ENCODE measurements at places on chromosomes 7 and 10. TPM values are rescaled to one million over a fixed set of nuclear protein-coding genes. Genes with fewer than 3 reads are reported as not detected.

DNA sequence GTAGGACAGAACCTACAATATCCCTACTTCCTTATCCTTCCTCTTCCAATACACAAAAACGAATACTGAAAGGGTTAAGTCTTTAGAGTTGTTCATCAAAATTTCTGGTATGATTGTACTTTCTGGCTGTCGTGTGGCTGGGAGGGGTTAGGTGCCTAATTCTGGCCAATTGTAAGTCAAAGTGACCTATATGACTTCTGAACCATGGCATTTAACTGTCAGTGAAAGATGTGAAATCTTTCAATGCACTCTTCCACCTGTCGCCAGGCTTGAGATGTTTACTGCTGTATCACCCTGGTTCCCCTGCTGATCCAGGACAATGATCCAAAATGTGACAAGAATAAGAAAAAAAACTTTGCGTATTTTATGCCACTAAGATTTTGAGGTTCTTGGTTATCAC, 20.8 kb downstream of the EPC1 start:
- no peak for DNase-seq

DNA sequence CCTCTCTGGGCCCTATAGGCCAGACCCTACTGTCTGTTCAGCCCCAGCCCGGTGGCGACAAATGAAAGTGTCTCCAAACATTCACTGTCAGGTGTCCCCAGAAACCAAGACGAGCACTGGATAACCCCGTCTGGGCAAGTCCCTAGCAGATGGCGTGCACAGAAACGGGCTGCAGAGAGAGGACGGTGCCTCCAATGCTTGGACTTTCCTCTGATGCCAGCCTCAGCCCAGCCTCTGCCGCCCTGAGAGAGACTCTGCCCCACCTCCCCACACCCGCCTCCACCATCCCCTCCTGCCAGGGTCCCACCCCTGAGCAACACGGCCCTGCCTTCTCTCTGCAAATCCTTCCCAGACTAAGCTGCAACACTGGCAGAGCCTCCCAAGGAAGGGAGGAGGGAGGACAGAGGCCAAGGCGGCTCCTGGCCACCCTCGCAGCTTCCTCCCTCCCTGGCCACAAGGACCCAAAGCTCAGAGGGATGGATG, 7.4 kb upstream of the LFNG start:
- no peak for DNase-seq

DNA sequence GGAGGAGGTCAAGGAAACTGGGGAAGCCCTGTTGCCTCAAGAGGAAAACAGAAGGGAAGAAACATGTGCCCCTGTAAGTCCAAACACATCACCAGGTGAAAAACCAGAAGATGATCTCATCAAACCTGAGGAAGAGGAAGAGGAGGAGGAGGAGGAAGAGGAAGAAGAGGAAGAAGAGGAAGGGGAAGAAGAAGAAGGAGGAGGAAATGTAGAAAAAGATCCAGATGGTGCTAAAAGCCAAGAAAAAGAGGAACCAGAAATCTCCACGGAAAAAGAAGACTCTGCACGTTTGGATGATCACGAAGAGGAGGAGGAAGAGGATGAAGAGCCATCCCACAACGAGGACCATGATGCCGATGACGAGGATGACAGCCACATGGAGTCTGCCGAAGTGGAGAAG, 82.7 kb upstream of the SAMD8 start:
- DNase-seq = no peak

GRCh38 chr10:70492786-70493659, 14.5 kb downstream of the PALD1 start:
- DNase-seq = no peak

- peak; percentile 5 for DNase-seq
These were observed 28.0 kb downstream of the SEPTIN7 start for GRCh38 chr7:35828817-35829216.

GRCh38 chr10:70096705-70097420, 35.8 kb downstream of the AIFM2 start:
- DNase-seq = peak; percentile 37

DNA sequence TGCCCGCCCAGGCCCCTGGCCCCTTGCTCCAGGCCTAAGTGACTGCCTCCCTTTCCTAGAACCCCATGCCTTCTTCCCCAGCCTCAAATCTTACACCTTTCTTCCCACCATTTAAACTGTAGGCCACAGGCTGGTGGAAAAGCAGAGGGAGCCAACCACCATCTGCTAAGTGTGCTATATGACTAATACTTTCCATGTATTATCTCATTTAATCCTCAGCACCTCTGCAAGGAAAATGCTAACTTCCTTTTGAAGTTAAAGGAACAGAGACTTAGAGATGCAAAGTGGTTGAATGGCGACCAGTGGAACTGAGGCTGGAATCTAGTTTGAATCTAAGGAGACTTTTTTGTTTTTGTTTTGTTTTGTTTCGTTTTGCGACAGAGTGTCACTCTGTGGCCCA, 17.8 kb upstream of the MTPAP start:
- DNase-seq = no peak

DNA sequence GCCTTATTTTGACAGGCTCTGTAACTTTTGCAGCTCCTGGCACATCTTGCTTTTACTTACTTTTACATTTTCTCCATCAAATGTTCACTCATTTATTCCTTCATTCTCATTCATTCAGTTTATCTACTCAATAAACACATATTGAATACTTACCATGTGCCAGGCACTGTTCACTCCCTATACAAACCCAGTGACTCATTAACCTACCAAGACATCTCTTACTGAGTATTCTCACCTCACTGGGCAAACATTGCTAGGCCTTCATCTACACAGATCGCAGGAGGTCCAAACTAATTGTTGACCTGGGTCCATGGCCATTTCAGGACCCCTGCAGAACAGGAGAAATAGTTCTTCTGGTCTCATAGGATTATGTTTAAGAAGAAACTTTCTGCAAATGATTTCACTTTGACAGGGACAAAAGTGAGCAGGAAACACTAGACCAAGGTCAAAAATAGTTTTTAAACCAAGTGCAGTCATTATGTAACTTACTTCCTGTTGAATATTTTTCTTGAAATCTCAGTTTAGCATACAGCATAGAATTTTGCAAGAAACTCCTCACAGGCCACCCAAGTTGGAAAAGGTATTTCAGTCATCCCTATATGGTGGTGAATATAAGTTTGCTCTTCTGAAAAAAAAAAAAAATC, 17.6 kb downstream of the SLC26A4 start:
- DNase-seq = no peak

GRCh38 chr10:22340329-22341189, 4.7 kb upstream of the SPAG6 start:
- peak; percentile 80 for DNase-seq

- DNase-seq = no peak
These were observed 16.0 kb downstream of the RASGEF1A start for GRCh38 chr10:43250615-43251418.

DNA sequence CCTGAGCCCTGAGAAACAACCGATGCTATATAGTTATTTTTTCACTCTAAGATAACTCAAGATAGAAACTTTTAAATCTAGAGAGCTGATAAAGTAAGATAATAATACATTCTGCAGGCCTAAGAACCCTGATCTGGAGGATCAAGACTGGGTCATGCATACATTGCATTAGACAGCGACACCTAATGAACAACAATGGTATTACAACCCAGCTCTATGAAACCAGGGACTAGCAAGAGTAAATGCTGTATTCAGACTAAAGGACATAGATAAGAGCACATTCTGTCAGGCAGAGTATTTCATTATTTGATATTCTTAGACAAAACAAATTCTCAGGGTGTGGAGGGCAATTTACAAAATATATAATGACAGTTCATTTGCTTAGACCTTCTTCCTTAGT, 148.6 kb downstream of the GRK5 start:
- no peak for DNase-seq

- no peak for DNase-seq
These were observed 35.5 kb downstream of the COA1 start for GRCh38 chr7:43693687-43694398.

- DNase-seq = no peak
These were observed 288.3 kb upstream of the HABP2 start for GRCh38 chr10:113264333-113265131.

- peak; percentile 59 for DNase-seq
These were observed 509.5 kb downstream of the PLXNA4 start for GRCh38 chr7:132066761-132067171.

- peak; percentile 97 for DNase-seq
These were observed 984 bp downstream of the SMURF1 start for GRCh38 chr7:99142727-99143520.

Gene VSTM4
- total RNA-seq = 2.3 TPM

Gene ZNF365
- total RNA-seq = 0.07 TPM

Gene SEC61A2
- 25.3 TPM for total RNA-seq

Gene ATOH7
- total RNA-seq = not detected

Gene AASS
- 42.1 TPM for total RNA-seq

Gene GCK
- 46.4 TPM for total RNA-seq

Gene STEAP1B
- not detected for total RNA-seq

Gene LFNG
- 1.6 TPM for total RNA-seq

All from cardiac muscle cell (in vitro differentiated cells and primary cell).